ENCODE measurements at places on chromosomes 1 and 21.
A peak's percentile ranks its signal among the peaks of the same experiment; 100 is the strongest.

DNA sequence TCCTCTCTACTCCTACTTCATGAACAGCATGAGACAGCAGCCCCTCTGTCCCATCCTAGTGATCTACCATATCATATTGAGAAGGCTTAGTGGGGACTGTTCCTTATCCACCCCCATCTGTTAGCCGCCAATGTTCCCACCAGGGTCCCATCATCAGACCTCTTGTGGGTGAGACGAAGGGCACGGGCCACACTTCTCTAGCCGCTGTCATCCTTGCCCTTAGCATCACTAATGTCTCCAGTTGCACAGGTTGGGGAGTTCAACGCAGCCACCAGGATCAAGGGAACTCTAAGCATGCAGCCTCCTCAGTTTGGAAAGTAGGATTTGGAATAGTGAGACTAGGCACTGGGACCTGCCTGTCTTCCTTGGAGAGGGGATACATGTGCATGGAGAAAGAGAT is 20.1 kb downstream of the INKA2 start:
- no peak for DNase-seq

GRCh38 chr1:52368383-52369172 is 2.6 kb upstream of the CC2D1B start:
- DNase-seq, result peak; percentile 67

DNA sequence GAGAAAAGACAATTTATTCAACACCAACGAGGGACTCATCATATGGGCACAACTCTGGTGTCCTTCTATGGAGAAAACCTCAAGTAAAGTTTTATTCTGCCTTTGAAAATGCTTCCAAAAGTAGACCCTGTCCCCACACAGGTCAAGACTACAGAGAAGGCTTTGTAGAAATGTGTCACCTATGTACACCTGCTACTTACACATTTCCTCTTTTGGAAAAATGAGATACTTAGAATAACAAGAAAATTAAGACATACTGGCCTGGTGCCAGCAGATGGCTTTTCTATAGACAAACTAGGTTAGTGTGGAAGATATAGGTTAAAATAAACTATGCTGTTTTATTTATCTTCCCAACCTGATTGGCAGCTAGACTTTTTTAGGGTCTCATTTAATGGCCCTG is 13.6 kb downstream of the POGK start:
- DNase-seq, result no peak

DNA sequence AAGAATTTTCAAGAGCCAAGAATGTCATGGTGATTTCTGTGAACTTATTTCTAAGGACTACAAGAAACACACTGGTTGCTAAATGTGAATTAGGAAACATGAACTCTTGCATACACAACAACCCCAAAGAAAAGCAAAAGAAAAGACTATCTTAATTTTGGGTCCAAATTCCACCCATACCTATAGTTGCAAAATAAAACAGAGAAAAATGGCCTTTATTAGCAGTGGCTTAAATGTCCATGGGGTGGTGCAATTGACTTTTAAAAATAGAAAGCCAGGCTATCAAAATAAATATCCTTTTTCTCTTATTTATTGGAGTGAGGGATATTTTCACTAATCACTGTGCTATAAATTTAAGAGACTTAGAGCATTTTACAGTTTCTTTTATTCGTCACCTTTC is 80.9 kb upstream of the DPYD start:
- DNase-seq, result no peak

GRCh38 chr1:96075704-96076455 is 645.7 kb upstream of the PTBP2 start:
- DNase-seq, result peak; percentile 11

GRCh38 chr21:45481977-45482898 is 60.0 kb downstream of the SLC19A1 start:
- no peak for DNase-seq

DNA sequence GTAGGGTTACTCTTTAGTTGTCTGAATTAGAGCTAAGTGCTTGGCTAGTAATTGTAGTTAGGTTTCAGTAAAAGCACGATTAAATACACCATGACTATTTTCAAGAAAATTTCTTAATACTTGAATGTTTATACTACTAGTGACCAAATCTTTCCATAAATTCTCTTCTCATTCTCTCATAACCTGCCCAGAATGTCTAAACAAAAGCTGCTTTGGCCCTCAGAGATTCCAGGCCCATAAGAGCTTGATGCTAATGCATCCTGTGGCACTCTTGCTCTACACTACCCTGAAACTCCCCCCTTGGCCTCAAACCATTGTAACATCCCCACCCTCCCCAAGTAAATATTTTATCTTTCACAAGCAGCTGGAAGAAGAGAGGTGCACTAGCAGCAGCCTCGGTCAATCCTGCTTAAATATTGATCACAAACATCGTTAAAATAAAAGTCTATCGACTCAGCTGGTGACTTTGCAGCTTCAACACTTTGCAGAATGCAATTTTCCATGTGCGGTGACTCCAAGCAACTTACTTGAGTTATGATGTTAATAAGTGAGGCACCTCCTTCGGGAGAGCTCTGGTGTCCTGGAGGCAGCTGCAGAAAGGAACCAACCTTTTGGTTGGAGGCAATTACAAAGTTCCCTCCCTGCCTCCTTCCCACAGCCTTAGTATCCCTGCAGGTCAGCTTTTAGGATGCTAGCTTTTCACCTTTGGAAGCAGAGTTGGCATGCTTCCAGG is 315.6 kb upstream of the PLXNA2 start:
- no peak for DNase-seq

GRCh38 chr1:171279234-171279633 is 30.9 kb downstream of the FMO1 start:
- no peak for DNase-seq

GRCh38 chr1:12078575-12078937 is 15.5 kb downstream of the TNFRSF8 start:
- DNase-seq, result no peak

- DNase-seq, result no peak
Measured at GRCh38 chr1:85027242-85027983, 20.9 kb downstream of the MCOLN3 start.

GRCh38 chr1:212731630-212732029 is 32.0 kb upstream of the BATF3 start:
- DNase-seq, result no peak

- DNase-seq, result no peak
Measured at GRCh38 chr1:70403759-70404158, 7.3 kb upstream of the CTH start.

DNA sequence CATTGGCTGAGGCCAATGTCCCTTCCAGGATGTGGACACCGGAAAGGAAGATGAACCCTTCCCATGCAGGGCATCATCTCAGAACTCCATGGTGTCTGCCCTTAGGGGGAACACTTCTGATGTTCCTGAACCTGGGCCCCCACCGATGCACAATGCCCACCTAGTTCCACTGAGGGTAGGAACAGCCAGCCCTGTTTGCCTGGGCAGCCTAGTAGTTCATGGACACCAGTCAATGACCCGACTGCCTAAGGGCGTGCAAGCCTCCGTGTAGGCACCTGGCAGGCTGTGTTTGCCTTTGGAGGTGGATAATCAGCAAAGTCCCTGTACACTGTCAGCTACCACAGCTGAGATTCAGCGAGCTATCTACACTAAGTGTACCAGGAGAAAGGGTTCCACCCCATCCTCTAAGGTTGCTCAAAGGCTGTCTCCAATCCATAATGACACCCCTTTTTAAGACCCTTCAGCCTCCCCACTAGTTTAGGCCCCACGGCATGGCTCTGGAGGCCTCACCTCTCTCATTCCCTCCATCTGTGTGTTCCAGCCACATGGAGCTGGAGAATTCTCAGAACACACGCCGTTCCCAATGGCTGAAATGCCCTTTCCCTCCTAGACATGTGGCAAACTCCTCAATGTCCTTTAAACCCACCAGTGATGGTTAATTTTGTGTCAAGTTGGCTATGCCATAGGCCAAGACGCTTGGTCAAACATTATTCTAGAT is 124.8 kb upstream of the EDN2 start:
- no peak for DNase-seq

GRCh38 chr1:162709870-162710269 is 77.6 kb downstream of the DDR2 start:
- DNase-seq, result no peak

DNA sequence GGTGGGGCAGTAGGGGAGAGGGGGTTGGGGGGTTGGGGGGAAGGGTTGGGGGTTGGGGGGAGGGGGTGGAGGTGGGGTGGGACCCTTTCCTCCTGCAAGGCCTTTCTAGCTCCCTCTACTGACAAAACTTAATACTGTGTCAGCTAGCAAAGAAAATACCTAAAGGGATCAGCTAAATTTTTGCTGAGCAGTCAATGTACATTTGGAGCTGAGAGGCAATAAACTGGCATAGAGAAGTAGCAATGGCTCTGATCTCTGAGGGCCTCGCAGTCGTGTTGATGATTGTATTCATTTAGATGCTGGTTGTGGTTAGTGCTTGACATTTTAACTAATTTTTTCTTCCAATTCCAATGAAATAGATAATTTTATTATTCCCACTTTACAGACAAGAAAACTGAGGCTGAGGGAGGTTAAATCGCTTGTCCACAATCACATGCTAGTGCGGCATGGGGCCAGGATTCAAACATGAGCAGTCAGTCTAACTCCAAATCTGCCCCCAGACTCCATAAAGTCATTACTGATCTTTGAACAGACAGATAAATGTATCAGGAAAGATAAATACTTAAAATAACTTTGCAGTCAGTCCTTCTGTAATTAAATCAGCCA is 357.1 kb downstream of the DISC1 start:
- no peak for DNase-seq

GRCh38 chr1:248402748-248403147 is at the start of gene OR2T1:
Gene OR2T1, plus strand, starts transcription at chr1:248403048. Its CDS starts 3,100 bp downstream, at chr1:248406148.
- no peak for DNase-seq

DNA sequence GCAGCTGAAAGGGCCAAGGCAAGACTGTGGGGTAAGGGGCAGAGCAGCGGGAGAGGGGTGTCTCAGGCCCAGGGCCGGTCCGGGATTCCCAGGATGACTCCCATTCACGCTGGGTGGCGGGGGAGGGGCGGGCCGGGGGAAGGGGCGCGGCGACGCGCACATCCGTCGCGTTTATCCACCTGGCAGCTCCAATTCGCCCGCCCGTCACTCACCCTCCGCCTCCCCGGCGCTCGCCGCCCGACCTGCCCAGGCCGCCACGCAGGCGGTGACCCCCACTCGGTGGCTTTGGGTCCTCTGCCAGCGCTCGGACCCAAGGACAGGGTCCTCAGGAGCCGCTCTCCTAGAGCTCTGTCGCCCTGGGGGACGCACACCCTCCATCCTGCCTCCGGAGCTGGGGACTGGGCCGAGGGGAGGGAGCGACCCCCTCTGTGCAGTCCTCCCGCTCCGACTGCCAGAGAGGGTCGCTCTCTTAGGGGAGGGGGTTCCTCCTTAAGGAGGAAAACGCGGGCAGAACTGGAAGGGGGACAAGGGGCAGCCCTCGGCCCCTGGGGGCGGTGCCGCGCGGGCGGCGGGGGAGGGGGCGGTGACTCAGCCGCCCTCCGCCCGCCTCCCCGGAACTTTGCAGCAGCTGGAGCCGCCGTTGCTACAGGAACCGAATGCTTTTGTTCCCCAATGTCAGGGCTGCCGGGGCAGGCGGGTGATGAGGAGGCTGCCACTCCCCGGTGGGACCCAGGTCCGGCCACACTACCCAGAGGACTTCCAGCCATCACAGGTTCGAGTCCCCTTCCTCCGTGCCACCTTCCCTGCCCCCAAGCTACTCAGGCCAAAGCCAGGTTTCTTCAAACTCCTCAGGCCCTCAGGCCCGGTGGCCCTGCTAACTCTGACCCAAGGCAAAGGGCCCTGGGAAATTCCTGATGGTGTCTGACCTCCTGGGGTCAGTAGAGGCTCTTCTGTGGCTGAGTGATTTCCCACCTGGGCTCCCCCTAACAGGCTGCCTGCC is 3.4 kb downstream of the ADGRB2 start:
- DNase-seq, result peak; percentile 52

DNA sequence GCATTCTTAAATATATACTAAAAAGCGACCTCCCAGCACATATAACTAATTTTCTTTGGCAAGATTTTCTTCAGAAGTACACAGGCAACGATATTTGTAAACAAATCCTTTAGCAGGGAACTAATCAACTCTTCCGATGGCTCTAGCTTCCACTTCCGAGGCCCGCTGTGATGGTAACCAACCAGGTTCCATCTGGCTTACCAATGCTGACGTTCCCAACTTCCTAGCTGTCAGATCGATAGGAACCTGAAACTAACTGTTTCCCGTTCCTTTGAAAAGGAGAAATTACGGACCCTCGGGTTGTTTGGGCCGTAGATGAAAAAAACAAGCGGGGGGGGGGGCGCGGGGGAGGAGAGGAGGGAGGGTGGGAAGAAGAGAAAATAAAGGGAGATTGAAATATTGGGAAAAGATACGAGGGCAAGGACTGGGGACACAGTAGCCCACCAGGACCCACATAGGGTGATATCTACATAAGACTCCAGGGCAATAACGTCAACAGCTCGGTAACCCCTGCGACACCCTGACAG is 513 bp downstream of the GTF2B start:
- peak; percentile 76 for DNase-seq

GRCh38 chr1:62077821-62078220 is 116.8 kb upstream of the L1TD1 start:
- DNase-seq, result peak; percentile 19

- no peak for DNase-seq
Measured at GRCh38 chr1:29032841-29033240, 90.9 kb downstream of the TMEM200B start.

GRCh38 chr1:98322966-98323365 is 338.6 kb upstream of the SNX7 start:
- DNase-seq, result no peak

DNA sequence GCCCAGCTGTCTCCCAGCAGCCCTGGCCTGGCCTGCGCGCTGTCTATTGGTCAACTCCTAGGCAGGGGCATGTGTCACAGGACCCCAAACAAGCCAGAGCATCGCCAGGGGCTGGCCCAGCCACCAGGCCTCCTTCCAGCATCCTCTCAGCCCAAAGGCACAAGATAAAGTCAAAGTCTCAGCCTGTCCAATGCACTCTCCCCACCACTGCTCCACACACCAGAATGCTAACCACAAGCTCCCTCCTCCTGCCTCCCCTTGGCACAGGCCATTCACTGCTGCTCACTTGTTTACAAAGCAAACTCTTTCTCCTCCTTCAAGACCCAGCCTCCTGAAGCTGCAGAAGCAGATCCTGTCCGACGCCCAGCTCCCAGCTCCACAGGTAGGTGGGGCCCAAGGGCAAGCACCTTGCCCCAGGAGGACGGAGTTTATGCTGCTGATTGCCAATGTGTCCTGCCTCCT is 133.4 kb downstream of the DMRTB1 start:
- no peak for DNase-seq

GRCh38 chr1:54498383-54499096 is 49.5 kb upstream of the ACOT11 start:
- DNase-seq, result no peak

DNA sequence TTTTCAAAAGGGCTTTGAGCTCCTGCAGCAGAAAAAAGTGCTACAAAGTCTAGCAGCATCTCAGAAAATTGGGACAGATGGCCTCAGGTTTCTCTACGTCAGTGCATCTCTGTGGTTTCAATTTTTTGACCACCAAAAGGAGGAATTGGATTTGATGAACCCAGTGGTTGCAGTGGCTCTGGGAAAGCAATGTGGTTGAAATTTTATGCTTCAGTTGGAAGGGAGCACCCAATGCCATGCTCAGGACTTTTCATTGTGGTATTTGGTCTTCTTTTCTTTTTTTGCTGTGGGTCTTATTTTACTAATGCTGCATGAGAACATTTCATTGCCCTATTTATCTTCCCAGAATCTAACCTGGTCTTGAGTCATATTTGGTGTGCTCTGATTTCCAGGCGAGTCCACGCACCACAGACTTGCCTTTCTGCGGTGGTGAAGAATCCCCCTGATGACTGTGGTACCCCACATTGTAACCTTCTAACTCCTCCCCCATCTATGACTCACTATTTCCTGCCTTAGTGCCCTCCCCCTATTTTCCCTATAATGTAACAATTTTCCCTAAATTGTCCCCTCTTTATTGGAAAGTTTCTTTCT is 56.7 kb downstream of the S1PR1 start:
- DNase-seq, result no peak

Measured in Ammon's horn (tissue), 1 donor.